ENCODE measurements at places on chromosomes 4 and X.

- no peak for DNase-seq
Observed at GRCh38 chr4:158016511-158016910, 156.3 kb downstream of the GASK1B start.

- no peak for DNase-seq
Observed at GRCh38 chr4:162409048-162409447, 245.2 kb upstream of the FSTL5 start.

- no peak for DNase-seq
Observed at GRCh38 chrX:139725720-139726119, 17.8 kb upstream of the MCF2 start.

- DNase-seq, result no peak
Observed at GRCh38 chr4:177229331-177229730, 80.3 kb upstream of the NEIL3 start.

- DNase-seq, result no peak
Observed at GRCh38 chrX:103360092-103360491, 3.8 kb downstream of the TCEAL9 start.

DNA sequence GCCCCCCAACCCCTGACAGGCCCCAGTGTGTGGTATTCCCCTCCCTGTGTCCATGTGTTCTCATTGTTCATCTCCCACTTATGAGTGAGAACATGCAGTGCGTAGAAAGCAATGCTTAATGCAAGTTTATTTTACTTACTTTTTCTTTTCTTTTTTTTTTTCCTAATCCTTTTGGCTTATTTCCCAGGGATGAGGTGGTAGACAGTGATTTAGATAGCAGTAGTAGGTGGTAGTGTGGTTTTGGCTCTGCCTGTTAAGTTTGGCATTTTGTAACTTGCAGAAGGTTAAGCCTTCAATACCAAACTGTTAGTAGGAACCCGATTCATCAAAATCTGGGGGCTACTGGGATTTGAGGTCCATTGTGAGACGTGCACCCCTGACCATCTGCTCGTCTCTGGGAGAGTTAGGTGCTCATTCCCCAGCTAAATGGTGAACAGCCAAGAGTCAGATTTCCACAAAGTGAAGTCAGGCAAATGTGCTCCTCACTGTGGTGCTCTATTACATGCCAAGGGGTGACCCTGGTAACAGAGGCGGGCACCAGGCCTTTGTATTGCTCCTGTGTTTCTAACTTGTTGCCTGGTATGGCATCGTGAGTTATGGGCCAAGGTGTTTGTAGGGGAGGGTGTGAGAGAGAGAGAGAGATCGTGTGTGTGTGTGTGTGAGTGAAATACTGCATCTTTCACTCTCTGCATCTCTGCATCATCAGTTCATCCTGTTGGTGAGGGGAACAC is 70.3 kb downstream of the PHOX2B start:
- no peak for DNase-seq

GRCh38 chr4:141826260-141826659 is 189.9 kb downstream of the IL15 start:
- DNase-seq, result no peak

DNA sequence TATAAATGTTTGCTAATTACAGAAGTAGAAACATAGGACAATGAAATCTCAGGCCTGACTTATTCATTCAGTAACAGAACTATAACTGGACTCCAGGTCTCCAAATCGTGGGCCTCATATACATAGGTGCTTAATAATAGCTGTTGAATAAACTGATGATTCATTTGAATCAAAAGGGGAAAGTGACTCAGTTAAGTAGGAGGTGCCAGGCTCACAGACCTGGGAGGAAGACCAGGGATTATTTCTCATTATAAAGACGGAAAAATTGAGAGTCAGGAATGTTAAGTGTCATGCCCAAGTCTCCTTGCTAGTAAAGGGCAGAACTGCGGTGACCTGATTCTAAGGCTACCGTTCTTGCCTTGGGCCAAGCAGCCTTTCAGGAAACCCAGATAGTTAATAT is 131.5 kb downstream of the HS3ST1 start:
- DNase-seq, result no peak

DNA sequence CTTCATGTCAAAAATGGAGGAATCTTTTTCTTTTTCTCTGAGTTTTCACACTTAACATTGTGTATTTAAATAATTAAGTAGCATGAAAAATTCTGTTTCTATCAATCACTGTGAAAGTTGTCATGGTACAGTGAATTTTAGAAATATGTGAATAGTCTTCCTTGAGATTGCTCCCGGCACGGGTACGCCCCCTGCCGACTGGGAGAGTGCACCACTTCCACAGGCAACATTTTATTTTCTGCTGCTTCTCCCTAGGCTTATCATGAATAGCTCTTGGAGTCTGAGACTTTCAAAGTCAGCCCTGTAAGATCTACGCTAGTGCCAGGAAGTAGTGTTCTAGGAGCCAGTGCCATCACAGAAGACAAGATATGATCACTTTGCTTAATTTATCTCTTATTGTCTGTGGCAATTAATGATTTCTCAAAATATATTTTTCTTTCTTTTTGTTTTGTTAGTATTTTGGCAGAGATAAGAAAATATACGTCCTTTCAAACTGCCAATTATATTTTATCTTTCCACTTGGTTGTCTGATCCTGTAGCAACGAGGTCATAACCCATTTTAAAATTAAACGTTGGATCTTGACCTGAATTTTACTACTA is 763.8 kb upstream of the AADAT start:
- peak; percentile 7 for DNase-seq

DNA sequence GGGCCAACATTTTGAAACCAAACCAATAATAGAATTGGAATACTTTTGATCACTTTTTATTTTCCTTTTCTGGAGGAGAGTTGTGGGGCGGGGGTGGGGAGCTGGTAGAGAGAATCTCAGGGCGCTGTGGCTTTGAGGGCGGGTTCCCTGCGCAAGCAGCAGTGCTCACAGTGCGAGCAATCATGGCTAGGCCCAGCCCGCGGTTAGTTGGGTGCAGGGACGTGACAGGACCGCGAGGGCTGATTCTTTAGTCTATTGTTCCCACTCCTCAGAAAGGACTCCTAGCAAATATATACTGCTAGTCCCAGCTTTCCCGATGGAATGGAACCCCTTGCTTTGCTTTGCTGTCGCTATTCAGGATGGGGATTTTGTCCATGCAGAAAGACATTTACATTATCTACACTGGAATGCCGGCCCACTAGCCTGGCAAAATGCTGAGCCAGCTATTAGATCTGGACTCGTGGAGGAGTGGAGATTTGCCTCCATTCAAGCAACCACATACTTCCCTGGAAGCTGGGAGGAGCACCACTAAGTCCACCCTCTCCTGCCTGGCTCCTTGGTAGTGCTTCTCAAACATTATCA is 23.9 kb upstream of the APLN start:
- DNase-seq, result peak; percentile 41

DNA sequence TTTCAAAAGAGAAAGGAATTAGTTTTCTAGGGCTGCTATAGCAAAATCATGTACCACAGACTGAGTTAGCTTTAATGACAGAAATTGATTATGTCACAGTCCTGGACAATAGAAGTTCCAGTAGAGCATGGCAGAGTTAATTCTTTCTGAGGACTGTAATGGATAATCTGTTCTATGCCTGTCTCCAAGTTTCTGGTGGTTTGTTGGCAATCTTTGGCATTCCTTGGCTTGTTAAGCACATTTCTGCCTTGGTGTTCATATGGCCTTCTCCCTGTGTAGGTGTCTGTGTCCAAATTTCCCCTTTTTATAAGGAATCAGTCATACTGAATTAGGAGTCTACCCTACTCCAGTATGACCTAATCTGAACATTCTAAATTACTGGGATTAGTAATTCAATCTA is 336.1 kb upstream of the PABPC4L start:
- DNase-seq, result no peak

GRCh38 chrX:75638332-75638731 is 115.5 kb upstream of the ZDHHC15 start:
- DNase-seq, result no peak

GRCh38 chr4:1511441-1512041 is 105.3 kb upstream of the NKX1-1 start:
- DNase-seq, result peak; percentile 45

DNA sequence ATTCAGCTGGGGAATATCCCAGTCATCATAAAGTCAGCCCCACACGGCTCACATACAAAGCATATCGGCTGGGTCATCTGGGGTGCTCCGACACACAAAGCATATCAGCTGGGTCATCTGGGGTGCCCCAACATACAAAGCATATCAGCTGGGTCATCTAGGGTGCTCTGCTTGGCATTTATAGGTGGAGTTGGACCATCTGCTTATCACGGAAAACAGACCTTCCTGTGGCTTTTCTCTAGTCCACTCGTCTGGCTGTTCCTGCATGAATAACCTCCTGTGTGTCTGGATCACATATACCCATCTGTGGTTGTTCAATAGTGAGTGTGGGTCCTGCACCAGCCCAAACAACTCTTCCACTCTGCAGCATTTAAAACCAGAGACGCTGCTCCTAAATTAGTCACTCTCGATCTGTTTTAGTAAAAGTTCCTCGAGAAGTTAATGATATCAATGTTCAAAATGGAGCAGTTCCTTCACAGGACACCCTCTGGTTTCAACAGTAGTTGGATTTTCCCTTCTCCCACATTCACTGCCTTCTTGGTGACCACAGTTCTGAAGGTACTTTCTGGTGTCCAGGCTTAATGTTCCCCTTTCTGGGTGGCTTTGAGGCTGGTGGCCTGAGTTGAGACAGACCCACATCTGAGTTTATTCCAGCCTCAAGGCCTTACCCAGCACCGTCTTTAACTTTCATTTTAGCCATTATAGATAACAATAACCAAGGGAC is 70.0 kb upstream of the FRG1 start:
- no peak for DNase-seq

GRCh38 chr4:74415602-74416300 is 29.2 kb upstream of the AREG start:
- no peak for DNase-seq

DNA sequence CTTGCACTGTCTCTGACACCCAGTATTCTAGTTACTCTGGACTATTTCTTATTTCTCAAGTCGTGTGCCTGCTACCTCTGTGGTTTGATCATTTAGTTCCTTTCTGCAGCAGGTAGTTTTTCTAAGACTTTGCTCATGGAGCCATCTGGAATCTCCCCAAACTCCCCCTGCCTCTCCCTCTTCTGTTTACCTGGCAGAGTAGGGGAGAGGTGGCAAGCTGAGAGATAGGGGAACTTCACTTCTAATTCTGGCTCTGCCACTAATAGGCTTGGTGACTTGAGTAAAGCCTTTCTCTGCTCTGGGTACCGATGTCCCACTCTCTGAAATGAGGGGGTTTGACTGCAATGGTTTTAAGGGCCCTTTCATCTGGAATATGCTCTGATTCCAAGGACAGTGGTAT is 141.3 kb downstream of the CPEB2 start:
- DNase-seq, result no peak

- DNase-seq, result no peak
Observed at GRCh38 chr4:67873116-67873515, 10.7 kb downstream of the TMPRSS11D start.

DNA sequence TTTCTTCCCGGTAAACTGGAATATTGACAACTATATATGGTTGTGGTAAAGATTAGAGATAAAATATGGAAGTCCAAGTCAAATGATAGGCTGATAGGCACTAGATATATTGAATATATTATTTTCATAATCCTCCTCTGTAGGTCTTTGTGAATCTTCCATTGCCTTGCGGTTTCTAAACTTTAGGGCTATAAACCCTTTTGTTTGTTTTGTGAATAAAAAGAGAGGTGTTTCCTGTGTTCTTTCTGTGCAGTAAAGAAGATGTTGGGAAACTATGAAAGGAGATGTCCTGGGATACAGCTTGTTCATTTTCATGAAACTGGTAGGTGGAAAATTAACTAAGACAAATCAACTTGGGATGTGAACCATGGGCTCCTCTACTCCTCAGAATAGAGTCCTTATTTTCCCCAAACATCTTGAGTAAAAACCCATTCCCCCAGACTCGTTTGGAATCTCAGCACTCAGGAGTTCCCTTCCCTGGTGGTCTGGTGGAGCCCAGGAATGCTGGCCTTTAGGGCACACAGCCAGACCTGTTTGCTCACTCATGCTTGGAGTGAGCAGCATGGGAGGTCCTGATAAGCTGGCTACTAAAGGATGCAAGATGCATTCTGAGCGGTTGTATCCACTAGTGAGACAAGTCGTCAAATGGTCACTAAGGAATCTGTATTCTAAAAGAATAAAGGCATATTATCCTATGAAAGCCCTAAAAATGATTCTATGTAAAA is 22.2 kb downstream of the PRDM8 start:
- no peak for DNase-seq

GRCh38 chr4:182478475-182478874 is 235.3 kb downstream of the TENM3 start:
- DNase-seq, result no peak

- no peak for DNase-seq
Observed at GRCh38 chrX:109199726-109200125, 282.2 kb downstream of the GUCY2F start.

DNA sequence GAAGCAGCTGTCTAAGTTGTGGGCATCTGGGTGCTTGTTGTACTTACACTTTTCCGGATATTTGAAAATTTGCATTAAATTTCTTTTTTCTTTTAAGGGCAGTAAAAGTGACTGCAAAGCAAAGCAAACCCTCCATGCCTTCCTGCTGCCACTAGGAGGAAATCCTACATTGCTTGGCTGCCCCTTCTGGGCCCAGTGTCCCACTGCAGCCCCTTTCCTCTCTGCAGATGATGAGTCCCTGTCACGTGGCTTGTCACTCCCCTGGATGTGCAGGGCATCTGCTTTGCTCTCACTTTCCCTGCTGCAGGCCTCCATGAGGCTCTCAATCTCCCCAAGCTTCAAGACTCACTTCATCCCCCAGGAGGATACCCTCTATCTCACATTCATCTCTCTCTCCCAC is 12.7 kb downstream of the TSR2 start:
- DNase-seq, result no peak

GRCh38 chr4:168451744-168452390 is 28.4 kb downstream of the DDX60L start:
- no peak for DNase-seq

DNA sequence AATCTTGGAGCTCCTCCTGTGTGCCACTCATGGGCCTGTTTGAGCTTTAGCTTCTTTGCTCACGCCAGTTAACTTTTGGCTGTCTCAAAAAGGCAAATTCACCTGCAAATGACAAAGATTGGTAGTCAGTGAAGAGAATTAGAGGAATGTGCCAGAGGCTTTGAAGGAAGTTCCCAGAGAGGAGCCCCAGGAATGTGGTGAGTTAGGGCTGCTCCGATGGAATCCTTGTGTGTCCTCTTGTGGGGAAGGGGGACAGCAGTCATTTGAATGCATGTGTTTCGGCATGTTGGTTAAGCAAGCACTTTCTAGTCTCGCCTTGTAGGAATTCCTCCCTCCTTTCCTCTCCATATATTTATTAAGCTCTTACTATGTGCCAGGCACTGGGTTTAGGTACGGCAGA is 62.9 kb downstream of the ELF4 start:
- no peak for DNase-seq

- no peak for DNase-seq
Observed at GRCh38 chr4:76943790-76944189, 5.8 kb upstream of the SEPTIN11 start.

Measured in activated CD4-positive, alpha-beta T cell treated with anti-CD3 and anti-CD28 coated beads, Interleukin-2, amount 10 ng/mL, durations not matched to agents 7 days and 5 days (primary cell).